Astrocyte (in vitro differentiated cells and primary cell): ENCODE measurements at places on chromosomes 1 and 21.
A peak's percentile ranks its signal among the peaks of the same experiment; 100 is the strongest.

DNA sequence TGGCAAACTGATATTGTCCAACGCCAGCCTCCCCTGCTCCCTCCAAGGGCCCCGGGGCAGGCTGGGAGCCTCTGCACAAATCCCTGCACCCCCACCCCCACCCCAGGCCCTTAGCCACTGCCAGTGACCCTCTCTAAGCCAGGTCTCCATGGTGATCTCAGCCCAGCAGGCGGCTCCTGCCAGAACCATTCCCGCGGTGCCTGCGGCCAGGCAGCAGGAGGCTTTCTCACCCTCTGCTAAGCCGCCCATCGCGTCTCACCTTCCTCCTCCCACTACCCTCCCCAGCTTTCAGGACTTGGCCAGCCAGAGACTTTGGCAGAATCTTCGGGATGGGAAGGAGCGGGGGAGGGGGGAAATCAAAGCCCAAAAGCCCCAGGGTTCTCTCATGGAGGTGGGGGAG is 46.8 kb upstream of the WASF2 start:
- peak; percentile 88 for DNase-seq

DNA sequence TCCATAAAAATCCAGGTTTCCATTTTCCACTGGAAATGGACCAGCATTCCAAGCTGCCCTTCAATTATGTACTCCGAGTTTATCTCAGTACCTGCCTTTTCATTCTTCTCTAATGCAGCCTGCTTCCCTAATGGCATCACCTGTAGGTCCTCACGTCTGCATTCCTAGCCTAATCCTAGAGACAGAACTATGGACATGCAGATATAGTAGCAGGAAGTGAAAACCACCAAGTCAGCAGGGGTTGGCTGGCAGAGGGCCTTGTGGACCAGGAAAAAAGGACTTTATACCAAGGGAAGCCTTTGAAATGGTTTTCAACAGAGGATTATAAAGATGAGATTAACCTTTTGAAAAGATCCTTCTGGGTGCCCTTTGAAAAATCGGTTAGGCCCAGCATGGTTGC is 135.7 kb upstream of the L1TD1 start:
- DNase-seq, result no peak

GRCh38 chr1:103371234-103371633 is 154.3 kb upstream of the RNPC3 start:
- peak; percentile 84 for DNase-seq

DNA sequence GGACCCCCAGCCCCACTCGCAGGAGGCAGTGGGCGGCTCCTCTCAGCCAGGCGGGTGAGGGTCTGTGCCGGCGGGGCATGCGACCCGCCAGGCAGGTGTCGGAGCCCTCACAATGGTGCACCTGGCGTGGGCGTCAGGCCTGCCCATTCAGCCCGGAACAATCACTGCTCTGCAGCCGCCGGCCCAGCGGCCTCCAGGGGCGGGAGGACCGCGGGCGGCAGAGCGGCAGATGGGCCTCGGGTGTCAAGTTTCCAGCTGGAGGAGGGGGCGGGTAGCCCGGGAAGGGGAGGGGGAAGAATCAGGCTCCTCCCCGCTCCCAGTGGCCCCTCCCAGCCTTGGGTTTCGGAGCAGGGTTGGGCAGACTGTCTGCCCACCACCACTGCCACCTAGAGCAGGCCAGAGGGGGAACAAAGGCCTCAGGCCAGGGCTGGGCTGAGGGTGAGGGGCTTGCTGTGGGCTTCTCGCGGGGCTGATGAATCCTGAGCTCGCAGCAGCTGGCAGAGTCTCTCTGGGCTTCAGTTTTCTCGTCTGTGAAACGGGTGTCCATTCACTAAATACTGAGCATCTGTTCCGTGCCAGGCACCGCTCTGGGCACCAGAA is 39.5 kb upstream of the CASZ1 start:
- DNase-seq, result peak; percentile 32

GRCh38 chr1:234943836-234944402 is 184.7 kb downstream of the TOMM20 start:
- DNase-seq, result no peak

GRCh38 chr1:236893626-236894545 is 98.8 kb downstream of the MTR start:
- no peak for DNase-seq

DNA sequence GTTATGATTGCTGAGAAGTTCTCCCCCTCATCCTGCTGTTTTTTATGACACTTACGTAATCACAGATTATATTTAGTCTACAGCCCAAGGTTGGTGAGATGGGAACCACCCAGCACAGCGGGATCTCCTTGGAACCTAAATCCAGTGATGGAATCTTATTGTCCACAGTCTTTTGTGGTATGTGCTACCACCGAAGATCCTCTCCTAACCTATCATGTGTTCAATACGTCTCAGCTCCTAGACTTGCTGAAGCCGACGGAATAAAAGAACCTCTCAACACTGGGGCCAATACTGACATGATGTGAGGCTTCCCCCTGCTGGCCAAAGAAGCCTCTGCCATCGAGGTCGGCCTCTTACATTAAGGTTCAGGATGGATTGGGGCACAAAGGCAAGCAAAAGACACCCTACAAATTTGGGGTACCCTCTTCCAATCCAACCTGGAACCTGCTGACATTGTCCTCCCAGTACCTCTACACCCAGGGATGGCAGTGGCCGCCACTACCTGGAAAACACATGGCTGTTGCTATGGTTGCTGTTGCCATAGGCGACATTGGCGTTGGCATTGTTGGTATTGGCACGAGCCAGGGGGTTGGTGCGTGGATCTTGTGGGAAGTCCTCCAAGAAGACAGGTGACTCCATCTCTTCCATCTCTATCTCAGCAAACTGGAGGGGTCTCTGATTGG is 19.4 kb upstream of the KIF21B start:
- DNase-seq, result peak; percentile 41

- no peak for DNase-seq
These were observed 2.0 kb upstream of the GJA5 start for GRCh38 chr1:147762233-147763024.

DNA sequence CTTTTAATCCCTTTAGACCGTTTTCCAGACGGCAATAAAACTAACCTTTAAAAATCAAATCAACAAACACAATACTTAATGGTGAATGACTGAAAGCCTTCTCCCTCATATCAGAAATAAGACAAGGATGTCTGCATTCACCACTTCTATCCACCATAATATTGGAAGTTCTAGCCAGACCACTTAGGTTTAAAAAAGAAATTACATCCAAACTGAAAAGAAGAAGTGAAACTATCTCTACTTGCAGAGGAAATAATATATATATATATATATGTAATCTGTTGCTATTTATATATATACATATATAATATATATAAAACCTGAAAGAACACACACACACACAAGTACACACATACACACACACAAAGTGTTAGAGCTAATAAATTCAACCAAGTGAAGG is 100.4 kb downstream of the BRINP3 start:
- DNase-seq, result no peak

GRCh38 chr1:54993140-54993539 is 5.6 kb upstream of the BSND start:
- no peak for DNase-seq

GRCh38 chr1:49597436-49597835 is 426.3 kb downstream of the AGBL4 start:
- DNase-seq, result no peak

- DNase-seq, result no peak
These were observed 12.0 kb downstream of the DENND1B start for GRCh38 chr1:197763307-197763706.

GRCh38 chr21:31778546-31778945 is 46.6 kb upstream of the SCAF4 start:
- DNase-seq, result no peak

GRCh38 chr1:211493876-211494653 is 2.1 kb upstream of the RD3 start:
- DNase-seq, result no peak

DNA sequence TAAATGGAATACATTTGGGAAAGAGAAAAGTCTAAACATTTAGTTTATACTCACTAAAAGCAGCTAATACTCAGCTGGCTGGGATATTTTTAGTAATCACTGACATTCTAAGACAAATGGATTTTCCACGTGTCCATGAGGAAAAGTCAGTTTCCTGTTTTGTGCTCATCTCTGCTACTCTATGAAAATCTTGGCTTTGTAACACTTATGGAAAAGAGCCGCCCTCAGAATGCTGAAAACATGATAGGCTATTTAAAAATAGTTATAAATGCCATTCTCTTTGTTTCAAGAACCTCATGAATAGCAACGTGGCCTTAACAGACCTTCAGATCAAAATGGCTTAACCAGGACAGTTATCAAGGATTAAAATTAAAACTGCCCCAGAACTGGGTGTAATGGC is 29.9 kb downstream of the MRAP start:
- DNase-seq, result peak; percentile 76

DNA sequence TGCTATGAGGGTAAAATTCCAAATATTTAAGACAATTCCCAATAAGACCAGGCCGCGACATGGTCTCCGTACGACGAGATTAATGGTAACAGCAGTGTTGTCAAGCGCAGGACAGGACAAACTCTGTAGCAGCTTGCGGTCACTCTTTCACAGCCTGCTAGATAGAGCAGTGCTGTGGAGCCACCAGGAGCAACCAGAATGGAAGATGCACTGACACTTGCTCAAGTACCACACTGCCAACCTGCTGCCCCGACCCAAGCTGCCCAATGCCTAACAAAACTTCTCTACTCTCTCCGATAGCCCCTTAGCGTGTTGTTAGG is 636 bp downstream of the WARS2 start:
- DNase-seq, result no peak

GRCh38 chr1:36212782-36213181 is 11.5 kb upstream of the THRAP3 start:
- no peak for DNase-seq

- peak; percentile 41 for DNase-seq
These were observed 183.5 kb upstream of the ADGRL4 start for GRCh38 chr1:79190074-79190473.

- no peak for DNase-seq
These were observed 6.8 kb downstream of the AKIRIN1 start for GRCh38 chr1:38997901-38998190.

GRCh38 chr1:119687434-119688079 is 24.2 kb upstream of the PHGDH start:
- no peak for DNase-seq

GRCh38 chr1:2466270-2466665 is 9.8 kb upstream of the PLCH2 start:
- no peak for DNase-seq

DNA sequence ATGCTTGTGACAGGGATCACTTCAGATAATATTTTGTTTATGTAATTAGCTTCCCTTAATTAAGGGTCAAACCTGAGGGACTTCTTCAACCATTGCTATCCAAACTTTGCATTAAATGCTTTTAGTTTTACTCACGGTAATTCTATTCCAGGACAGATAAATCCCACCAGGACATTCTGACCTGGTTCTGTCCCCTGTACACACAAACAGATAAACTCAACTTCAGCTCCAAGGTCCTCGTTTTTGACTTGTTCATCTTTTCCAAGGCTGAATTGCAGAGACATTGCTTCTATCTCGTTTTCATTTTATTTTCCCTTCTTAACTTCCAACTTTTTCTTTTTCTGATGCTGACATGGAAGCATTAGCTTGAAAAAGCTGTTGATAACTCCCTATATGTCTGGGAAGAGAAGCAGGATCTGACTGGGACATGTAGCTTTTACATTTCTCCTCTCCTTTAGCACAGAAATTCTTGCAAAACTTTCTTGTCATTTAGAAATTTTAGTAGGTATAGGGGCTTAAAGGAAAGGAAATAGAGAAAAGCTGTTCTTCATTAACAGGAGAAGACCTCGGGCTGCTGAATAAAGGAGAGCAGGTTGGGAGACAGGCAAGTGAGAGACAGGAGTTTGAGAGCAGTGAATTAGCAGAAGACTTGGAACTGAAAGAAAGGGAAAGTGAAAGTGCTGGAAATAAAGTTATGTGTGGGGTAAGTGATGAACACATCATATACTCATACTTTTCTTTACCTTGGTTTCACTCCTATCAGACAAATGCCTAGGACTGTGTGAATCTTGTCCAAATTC is 231.7 kb upstream of the B3GALT2 start:
- DNase-seq, result peak; percentile 36

GRCh38 chr1:40758578-40759343 is 24.8 kb upstream of the KCNQ4 start:
- DNase-seq, result no peak

DNA sequence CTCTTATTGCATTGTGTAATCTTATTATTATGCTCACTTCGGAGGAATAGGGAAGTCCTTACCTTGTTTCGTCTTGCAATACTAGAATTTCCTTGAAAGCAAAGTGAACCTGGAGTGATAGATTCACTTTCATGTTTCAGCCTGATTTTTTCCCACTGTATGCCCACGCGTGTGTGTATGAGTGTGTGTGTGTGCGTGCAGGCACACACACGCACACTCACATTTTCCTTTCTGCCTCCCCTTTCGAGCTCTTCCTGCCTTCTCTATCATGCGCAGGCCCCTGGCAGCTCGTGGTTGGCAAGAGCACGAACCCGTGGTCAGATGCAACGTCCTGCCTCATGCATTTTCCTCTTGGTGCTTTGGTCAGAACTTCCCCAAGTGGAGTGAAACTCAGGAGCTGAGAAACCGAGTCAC is at the start of gene GCSAML:
Gene GCSAML (plus strand): TSS at position 366 of the 414 bp plus-strand sequence. CDS start 58 bp downstream, outside the sequence.
- no peak for DNase-seq

- DNase-seq, result no peak
These were observed 145.4 kb downstream of the PLXNA2 start for GRCh38 chr1:208098773-208099172.

GRCh38 chr1:110249256-110249655 is 39.1 kb downstream of the KCNC4 start:
- no peak for DNase-seq

DNA sequence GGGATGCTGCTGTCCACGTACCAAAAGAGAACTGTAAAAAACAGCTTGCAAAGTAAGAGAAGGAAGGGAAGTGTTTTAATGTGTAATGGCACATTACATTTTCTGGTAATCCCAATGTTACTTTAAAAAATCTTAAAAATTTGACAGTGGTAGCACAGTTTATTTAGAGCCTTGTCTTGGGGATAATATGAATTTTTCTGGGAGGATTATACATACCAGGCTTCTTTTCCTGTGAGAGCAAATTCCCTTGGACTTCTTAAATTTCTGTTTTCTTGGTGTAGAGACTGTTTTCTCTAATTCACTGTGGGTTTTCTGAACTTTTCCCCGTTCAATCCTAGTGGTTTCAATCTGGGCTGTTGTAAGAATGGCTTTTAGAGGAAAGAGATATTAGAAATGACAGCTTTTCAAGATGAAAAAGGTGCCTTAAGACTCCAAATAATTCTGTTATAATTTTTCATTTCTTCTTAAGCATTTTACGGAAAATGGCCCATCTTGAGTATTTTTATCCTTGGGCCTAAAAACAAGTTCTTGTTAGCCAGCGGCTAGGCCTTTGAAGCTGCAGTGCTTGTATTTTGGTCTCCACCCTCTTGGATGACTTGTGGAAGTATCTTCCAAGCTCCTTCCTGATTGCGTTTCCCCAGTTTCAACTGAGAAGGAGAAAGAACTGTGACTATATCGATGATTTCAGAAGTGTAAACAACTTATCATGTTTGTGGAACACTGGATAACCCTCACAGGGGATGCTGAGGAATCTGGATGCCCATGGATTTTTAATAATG is 70.0 kb downstream of the LEPR start:
- no peak for DNase-seq

- no peak for DNase-seq
These were observed 24.6 kb upstream of the SPAG17 start for GRCh38 chr1:118209648-118210047.
